Fibroblast of mammary gland (primary cell): ENCODE measurements at places on chromosomes 7 and 10.
A peak's percentile ranks its signal among the peaks of the same experiment; 100 is the strongest.

DNA sequence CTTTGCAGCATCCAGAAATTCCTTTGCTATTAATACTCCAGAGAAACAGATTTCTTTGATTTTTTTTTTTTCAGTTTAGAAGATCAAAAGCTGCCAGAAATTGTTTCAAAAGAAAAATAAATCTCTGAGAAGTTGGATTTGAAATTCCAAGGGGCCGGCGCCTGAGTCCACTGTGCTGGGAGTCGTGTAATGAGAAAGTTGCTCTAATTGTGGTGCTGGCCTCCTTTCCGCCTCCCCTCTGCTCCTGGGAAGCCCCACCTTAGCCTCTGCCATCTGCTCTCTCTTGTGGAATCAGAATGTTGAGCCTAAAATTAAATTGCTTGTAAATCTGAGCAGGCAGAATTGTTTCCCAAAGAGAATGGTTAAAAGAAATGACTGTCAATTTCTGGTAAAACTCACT, 93.3 kb downstream of the EMX2 start:
- DNase-seq, result no peak

DNA sequence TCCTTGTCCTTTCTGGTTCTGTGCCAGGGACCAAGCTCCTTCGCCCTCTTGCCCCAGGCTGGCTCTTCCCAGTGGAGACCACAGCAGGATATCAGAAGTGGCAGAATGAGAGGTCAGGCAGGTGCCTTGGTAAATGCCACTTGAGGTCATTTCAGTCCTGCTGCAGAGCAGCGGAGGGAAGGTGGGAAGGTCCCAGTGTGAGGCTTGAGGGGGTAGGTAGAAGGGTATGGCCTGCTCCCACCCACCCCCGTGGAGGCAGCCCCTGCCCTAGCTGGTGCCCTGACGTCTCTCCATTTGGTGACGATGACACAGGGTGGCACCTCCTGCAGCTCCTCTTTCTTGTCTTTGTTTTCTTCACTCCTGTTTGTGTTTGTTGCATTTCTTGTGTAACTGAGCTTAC, 538.8 kb downstream of the TCERG1L start:
- DNase-seq, result no peak

DNA sequence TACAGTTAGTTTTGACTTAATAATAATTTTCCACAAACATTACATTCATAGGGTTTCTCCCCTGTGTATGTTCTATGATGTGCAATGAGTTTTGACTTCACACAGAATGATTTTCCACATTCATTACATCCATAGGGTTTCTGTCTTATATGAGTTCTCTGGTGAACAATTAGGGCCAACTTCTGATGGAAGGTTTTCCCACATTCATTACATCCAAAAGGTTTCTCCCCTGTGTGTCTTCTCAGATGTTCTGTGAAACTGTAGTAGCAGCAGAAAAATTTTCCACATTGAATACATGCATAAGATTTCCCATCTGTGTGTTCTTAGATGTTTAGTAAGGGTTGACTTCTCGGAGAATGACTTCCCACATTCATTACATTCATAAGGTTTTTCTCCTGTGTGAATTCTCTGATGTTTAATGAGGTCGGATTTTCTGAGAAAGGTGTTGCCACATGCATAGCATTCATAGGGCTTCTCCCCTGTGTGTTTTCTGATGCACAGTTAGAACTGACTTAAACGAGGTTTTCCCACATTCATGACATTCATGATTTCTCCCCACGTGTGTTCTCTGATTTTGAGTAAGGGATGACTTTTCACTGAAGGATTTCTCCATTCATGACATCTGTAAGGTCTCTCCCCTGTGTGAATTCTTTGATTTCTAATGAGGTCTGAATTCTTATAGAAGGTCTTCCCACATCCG, 118.5 kb downstream of the ZNF33B start:
- DNase-seq, result peak; percentile 4

DNA sequence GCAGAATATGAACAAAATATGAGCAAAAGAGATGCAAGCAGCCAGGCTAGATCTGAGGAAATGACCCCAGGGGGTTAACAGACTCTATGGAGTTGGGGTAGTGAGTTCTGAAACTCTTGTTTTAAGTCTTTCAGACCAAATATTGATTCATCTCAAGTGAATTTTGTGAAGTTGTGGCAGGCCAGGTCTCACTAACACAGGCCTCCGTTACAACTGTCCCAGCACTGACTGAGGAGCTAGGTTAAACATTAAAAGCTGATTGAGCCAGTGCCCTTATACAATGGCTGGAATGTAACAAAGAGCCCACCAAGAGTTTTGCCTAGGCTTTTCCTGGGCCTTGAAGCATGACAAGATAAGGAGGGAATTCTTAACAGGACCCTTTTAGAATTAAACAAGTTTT, 192.3 kb upstream of the STK17A start:
- DNase-seq, result no peak

GRCh38 chr10:32386623-32387260, 39.8 kb upstream of the EPC1 start:
- DNase-seq, result peak; percentile 33

DNA sequence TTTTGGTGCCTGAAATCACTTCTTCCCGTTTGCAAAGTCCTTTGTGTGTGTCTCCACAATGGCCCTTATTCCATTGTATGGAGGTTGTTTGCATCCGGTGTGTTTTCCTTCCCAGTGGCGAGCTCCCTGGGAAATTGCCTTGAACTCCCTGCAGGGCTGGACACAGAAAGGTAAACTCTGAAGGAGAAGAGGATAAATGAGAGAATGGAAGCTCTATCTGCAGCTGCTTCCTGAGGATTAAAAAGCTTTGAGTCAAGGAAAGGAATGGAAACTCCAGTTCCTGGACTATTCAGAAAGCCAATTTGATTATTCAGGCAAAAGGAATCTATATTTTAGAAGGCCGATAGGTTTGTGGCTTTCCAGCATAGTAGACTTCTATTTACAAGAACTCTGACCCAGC, 4.4 kb upstream of the GRK5 start:
- peak; percentile 38 for DNase-seq

- DNase-seq, result no peak
These were observed 85.0 kb downstream of the ZMIZ1 start for GRCh38 chr10:79153745-79154144.

- DNase-seq, result peak; percentile 94
These were observed 111.5 kb downstream of the LRMDA start for GRCh38 chr10:75542906-75543305.

DNA sequence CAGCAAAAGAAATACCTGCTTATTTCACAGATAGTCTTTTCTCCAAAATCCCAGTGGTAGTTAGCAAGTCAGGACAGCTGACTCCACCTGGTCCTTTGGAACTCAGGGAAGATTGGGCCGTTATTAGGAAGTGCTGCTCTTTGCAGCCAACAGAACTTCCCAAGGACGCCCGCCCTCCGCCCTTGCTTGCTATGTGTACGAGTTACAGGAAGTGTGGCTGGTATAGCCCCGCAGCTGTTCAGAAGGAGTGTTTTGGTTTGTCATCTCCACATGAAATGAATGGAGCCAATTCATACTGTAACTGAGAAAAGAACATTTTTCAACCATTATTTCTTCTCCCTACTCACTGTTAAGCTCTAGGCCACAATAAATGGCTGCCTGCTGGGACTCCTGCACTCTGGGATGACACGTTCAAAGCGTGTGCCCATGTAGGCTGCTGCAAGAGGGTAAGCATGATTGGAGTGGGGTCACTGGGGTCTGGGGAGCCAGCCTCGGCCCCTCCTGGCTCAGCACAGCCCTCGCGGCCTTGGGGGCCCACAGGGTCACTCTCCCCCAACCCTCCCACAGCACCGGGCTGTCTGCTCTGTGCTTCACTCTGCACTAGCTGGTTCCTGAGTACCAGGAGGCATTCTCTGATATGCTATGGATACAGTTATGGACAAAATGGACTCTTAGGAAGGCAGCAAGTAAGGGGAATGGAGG, 244.0 kb downstream of the EBF3 start:
- no peak for DNase-seq

DNA sequence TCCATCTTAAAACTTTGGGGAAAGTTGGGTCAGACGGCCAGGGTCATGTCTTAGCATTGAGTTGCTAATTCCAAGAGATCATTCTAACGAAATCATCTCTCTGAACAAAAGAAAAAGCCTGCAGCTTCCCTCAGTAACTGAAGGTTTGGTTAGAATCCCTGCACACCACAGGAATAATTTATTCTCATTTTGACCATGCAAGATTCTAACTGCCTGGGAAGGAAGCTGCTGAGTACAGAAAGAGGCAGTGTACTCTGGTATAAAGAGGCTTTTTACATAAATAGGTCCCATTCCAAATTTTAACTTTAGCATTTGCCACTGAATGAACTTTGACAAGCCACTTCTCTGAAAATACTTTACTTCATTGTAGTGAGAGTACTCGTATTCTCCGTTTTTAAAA, 76.9 kb upstream of the RSBN1L start:
- no peak for DNase-seq

- DNase-seq, result no peak
These were observed 223.9 kb upstream of the PPP2R2D start for GRCh38 chr10:131676800-131677421.

- DNase-seq, result no peak
These were observed 3.4 kb upstream of the KMT2E start for GRCh38 chr7:105010504-105011130.

- DNase-seq, result peak; percentile 94
These were observed 50.6 kb downstream of the ZNF438 start for GRCh38 chr10:30980951-30981616.

GRCh38 chr7:113125728-113126127, 7.4 kb upstream of the SMIM30 start:
- no peak for DNase-seq

DNA sequence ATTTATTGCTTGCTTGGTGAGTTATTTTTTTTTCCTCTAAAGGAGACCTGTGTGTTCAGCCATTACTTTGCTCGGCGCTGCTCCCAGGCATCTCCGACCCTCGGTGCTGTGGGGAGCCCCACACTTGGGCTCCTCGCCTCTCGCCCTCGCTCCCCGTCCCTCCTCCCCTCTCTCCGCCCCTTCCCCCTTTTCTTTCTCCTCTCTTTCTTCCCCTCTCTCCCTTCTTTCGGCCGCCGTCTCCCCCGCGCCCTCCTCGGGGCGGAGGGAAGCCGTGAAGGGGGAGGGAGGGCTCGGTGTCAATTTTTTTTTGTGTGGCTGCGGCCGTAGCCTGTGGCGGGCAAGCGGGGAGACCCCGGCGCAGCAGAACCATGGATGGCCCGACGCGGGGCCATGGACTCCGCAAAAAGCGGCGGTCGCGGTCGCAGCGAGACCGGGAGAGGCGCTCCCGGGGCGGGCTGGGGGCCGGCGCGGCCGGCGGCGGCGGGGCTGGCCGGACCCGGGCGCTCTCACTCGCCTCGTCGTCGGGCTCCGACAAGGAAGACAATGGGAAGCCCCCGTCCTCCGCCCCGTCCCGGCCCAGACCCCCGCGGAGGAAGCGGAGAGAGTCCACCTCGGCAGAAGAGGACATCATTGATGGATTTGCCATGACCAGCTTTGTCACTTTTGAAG, 1.1 kb downstream of the AUTS2 start:
- no peak for DNase-seq

- no peak for DNase-seq
These were observed 81.6 kb upstream of the C1QL3 start for GRCh38 chr10:16603308-16603707.

- peak; percentile 31 for DNase-seq
These were observed 57.4 kb upstream of the SVIL start for GRCh38 chr10:29692121-29692539.

DNA sequence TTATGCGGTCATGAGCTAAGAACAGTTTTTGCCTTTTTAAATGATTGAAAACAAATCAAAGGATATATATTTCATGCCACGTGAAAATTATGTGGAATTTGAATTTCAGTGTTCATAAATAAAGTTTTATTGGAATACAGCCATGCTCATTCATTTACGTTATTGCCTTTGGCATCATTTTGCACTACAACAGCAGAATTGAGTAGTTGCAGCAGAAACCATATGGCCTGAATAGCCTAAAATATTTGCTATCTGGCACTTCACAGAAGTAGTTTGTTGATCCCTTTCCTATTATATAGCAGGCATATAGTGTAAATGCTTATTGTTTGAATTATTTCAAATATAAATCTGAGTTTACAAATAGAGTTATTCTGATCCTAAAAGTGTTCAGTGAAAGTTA, 59.7 kb downstream of the AUTS2 start:
- DNase-seq, result no peak

- DNase-seq, result peak; percentile 98
These were observed 87.8 kb downstream of the CFAP58 start for GRCh38 chr10:104441329-104442000.

DNA sequence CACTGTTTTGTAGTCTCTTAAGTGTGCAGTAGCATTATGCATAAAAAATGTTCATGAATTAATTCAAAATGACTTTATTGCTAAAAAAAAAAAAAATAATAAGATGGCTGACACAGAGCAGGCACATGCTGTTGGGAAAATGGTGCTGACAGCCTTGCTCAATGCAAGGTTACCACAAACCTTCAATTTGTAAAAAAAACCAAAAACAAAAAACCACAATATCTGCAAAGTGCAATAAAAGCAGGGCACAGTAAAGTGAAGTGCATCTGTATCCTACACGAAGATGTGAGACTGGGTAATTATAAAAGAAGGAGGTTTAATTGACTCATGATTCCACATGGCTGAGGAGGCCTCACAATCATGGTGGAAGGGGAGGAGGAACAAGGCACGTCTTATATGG, 185.8 kb downstream of the USP6NL start:
- DNase-seq, result no peak

DNA sequence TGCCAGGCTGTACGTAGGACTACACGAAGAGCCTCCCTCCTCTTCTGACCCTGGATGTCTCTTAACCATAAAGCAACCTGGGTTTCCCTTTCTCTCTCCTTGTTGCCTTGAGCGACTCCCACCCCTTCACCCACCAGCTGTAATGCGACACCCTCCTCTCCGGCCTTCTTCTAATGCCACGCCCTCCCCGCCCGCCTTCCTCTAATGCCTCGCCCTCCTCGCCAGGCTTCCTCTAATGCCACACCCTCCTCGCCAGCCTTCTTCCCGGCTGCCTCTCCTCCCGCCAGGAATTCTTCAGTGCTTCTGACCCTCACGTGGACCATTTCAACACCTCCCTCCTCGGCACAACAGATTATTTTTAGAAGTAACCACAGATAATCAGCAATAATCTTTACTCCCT, 348.5 kb upstream of the SHH start:
- no peak for DNase-seq

GRCh38 chr7:148234715-148235114, 355.9 kb upstream of the C7orf33 start:
- DNase-seq, result no peak

- DNase-seq, result no peak
These were observed 7.3 kb downstream of the EVX1 start for GRCh38 chr7:27249724-27250556.

- no peak for DNase-seq
These were observed 17.1 kb upstream of the SLC13A1 start for GRCh38 chr7:123216825-123217224.
